ENCODE measurements at places on chromosomes 7 and 10. TPM values are rescaled to one million over a fixed set of nuclear protein-coding genes. Genes with fewer than 3 reads are reported as not detected.

CHAT gene
- not detected for total RNA-seq

INSYN2A gene
- total RNA-seq, result not detected

LIPM gene
- total RNA-seq, result not detected

FFAR4 gene
- total RNA-seq, result not detected

GGCT gene
- total RNA-seq, result 93.3 TPM

PLXNA4 gene
- 0.29 TPM for total RNA-seq

HOXA4 gene
- total RNA-seq, result not detected

UBTD1 gene
- total RNA-seq, result 1.3 TPM

ADCK2 gene
- total RNA-seq, result 23.9 TPM

TCTN3 gene
- 26.2 TPM for total RNA-seq

TMEM139 gene
- total RNA-seq, result 2.3 TPM

SHTN1 gene
- total RNA-seq, result 0.08 TPM

PLAC9 gene
- total RNA-seq, result not detected

CCDC136 gene
- 11.0 TPM for total RNA-seq

SLC16A12 gene
- total RNA-seq, result not detected

FZD8 gene
- 0.10 TPM for total RNA-seq

IRF5 gene
- 4.0 TPM for total RNA-seq

NPFFR1 gene
- not detected for total RNA-seq

TFEC gene
- 0.14 TPM for total RNA-seq

TMEM178B gene
- 0.21 TPM for total RNA-seq

CALHM2 gene
- total RNA-seq, result 4.5 TPM

EXOC6 gene
- total RNA-seq, result 12.4 TPM

PIK3CG gene
- total RNA-seq, result 26.3 TPM

PFKP gene
- total RNA-seq, result 231 TPM

NFE2L3 gene
- 35.3 TPM for total RNA-seq

CDK14 gene
- total RNA-seq, result 0.92 TPM

TLL2 gene
- 0.12 TPM for total RNA-seq

ZSCAN25 gene
- total RNA-seq, result 30.1 TPM

TSPAN12 gene
- not detected for total RNA-seq

CPVL gene
- not detected for total RNA-seq

PON3 gene
- 0.32 TPM for total RNA-seq

CD36 gene
- not detected for total RNA-seq

SPDYE2 gene
- not detected for total RNA-seq

ADCYAP1R1 gene
- not detected for total RNA-seq

CFAP70 gene
- 0.58 TPM for total RNA-seq

SRGN gene
- total RNA-seq, result 264 TPM

Data from activated naive CD8-positive, alpha-beta T cell treated with anti-CD3 and anti-CD28 coated beads for 36 hours (primary cell).